NCI-H2081 treated with DMSO at 0.1 percent for 48 hours (cell line): ENCODE measurements at places on chromosomes 6 and 20.

DNA sequence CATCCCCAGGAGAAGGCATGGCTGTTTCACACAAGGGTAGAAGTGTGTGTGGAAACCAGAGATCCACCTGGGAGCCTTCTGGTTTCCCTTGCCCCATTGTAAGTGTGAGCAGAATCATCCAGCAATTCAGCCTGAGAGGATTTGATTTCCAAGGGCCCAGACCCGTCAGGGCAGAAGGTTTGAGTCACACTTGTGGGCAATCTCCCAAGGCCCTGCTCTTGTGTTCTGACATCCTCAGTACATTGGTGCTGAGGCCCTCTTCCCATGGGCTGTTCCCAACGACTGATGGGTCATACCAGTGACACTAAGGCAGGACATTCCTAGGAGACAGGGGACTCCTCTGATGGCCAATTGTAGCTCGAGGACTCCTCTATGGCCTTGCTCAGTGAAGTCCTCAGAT is 58.2 kb upstream of the POLR1H start:
- no peak for DNase-seq

- DNase-seq = no peak
Observed at GRCh38 chr6:147509891-147510290, 1.4 kb downstream of the SAMD5 start.

- no peak for DNase-seq
Observed at GRCh38 chr6:89951574-89952104, 57.4 kb downstream of the GJA10 start.

DNA sequence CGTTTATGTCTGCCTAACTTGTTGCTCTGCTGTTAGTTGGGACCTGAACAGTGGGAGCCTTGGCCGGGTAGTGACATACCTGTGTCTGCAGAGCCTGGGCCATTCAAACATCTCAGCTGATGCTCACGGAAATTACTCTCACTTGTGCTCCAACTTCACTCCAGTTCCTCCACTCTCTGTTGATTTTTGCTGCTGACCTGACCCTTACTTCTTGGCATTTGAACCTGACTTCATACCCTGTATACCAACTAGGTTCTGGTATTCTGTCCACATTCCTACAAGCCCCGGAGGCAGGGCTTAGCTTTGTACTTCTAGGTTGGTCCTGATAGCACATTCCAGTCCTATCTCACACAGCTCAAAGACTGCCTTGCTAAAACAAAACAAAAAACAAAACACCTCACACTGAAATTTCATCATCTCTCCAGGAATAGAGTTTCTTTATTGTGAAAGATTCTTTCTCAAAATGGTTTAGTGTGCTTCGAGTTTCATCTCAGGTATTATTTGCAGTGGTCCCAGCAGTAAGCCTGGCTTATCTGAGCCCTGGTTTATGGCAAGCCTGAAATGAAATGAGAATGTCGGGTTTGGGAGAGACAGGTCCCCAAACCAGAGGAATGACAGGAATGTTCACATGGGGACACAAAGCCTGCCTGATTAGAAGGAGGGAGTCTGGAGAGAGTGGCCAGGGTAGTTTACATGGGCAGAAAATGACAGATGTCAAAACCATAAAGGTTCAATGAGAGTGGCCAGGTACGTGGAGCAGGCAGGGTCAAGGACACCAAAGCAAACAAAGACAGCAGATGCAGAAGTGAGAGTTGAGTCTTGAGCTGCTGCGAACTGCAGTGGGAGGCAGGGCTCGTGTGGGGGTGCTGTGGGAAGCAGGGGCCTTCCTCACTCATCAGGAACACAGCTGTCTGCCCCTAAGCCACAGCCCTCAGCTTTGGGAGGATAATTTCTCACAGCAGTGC is 174.2 kb upstream of the HDAC2 start:
- no peak for DNase-seq

DNA sequence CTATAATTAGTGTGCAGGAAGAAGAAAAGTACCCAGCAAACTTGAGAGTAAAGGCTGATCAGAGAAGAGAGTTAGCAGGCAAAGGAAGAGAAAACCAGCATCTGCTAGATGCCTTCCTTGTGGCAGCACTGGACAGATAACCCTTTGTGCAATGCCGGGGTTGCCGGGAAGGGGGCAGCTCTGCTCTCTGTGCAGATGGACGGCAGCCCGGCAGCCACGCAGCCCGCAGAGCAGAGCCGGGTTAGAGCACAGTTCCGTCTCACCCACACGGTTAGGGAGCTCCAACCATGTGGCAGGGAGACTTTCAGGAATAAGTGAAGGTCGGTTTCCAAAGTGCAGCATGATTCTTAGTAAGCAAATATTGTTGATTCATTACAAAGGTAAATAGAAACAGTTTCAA is 80.0 kb upstream of the RPS6KA2 start:
- DNase-seq = no peak

DNA sequence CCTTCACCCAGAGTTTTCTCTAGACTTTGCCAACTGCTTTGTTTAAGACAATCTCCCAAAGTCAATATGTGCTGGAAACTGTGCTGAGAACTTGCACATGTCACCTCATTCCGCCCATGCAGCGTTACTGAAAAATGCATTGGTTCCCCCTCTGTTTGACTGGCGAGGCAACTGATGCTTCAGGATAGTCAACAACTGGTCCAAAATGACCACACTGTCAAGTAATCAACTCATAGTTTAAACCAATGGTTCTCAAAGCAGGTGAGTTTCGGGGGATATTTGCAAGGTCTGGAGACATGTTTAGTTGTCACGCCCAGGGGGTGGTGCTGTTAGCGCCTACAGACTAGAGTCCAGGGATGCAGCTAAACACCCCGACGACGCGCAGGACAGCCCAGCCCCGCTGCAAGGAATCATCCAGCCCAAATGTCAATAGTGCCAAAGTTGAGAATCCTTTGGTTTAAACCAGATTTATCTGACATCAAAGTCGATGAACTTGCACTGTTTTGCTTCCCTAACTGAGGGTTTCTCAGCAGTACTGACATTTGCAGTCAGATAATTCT is 170.0 kb downstream of the ZNF217 start:
- no peak for DNase-seq

DNA sequence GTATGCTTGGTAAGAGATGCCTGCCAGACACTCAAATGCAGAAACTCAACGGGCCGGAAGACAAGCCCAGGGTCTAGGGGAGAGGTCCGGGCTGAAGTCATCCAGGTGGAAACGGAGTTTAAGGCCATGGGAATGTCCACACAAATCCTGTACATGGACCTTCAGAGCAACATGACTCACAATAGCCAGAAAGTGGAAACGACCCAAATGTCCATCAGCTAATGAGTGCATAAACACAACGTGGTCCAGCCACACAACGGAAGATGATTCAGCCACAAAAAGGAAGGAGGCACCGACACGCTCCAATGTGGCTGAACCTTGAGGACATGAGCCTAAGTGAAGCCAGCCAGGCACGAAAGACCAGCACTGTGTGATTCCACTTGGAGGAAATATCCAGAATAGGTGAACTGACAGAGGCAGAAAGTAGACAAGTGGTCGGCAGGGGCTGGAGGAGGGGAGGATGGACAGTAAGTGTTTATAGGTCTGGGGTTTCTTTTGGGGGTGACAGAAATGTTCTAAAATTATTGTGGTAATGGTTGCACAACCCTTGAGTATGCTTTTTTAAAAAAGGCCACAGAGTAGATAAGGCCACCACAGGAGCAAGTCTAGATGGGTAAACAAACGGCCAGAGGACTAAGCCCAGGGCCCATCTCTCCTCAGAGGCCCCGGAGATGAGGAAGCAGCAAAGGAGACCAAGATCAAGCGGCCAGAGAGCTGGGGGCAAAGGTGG is 105.6 kb downstream of the PREX1 start:
- DNase-seq = no peak

DNA sequence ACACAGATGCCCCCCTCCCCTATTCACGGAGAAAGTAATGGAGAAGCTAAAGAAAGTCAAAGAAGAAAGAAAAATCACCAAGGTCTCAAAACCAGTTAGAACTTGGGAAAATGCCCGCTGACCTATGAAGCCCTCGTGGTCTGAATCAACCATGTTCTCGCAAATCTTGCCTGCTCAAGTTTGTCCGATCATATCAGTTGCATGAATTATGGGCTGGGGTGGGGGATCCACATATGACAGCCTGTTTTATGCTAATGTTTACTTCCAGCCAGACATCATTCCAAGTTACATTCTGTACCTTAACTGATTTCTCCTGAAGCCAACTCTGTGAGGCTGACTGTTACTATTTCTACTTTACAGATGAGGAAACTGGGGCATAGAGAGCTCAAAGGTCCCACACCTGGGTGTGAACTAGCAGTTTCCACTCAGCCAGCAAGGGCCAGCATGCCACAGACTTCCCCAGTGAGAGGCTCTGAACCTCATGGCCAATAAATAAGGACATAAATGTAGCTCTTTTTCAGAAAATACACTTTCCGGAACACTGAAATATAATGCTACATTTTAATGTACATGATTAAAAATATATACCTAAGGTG is 2.1 kb downstream of the RNASET2 start:
- DNase-seq = no peak

- no peak for DNase-seq
Observed at GRCh38 chr6:9057937-9058336, 622.6 kb upstream of the SLC35B3 start.

DNA sequence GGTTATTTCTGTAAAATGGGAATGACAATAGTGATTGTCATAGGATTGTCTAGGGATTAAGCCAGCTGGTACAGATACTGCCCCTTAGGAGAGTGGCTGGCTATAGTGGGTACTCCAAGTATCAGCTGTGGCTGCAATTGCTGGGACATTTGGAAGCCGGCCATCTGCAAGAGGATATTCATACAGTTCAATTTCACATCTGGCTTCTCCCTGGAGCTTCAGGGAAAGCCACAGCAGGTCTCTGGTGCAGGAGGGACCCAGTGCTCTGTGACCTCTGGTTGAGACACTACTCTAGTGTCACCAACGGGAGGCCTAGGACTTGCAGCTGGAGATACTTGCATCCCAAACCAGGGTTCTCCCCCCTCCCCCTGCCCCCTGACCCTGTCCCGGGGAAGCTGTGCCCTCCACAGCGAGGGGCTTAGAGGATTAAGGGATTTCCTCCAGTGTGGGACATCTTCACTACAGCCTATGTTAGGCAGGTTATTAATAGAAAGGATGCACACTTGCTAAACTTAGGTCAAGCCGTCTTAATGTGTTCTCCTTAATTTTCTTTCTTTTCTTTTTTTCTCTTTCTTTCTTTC is 2.7 kb downstream of the SLC2A10 start:
- DNase-seq = no peak

DNA sequence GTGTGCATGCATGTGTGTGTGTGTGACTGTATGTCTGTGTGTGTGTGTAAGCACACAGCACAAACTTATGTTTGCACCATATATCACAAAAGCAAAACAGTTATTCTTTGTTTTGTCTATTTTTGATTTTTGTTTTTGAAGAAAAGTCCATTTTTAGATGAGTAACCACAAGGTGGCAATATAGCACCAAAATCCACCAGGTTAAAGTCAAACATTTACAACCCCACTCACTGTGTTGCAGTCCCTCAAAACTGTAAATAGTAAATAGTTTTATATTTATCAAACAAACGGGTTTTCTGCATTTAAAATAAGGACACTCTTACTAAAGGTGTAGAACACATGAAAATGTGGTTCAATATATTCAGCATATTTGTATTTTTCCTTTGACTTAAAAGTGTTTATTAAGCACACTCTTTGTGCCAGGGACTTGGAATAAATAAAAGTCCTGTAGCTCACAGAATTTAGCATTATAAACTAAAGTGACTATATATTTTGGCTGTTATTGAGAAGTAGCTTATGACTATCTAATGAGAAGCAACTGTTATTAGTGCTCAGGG is 118.5 kb downstream of the GFRAL start:
- DNase-seq = no peak

DNA sequence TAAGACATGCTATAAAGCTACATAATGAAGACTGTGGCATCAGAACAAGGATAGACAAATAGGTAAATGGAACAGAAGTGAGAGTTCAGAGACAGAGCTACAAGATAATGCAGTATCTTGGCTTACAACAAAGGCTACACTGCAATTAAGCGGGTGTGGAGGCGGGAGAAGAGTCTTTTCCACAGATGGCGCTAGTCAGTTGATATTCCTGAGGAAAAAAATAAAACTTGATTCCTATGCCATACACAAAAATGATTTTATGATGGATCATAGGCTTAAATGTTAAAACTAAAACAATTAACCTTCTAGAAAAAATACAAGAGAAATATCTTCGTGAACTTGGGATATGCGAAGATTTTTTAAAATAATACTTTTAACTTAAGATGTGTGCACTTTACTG is 31.0 kb downstream of the RIN2 start:
- no peak for DNase-seq

DNA sequence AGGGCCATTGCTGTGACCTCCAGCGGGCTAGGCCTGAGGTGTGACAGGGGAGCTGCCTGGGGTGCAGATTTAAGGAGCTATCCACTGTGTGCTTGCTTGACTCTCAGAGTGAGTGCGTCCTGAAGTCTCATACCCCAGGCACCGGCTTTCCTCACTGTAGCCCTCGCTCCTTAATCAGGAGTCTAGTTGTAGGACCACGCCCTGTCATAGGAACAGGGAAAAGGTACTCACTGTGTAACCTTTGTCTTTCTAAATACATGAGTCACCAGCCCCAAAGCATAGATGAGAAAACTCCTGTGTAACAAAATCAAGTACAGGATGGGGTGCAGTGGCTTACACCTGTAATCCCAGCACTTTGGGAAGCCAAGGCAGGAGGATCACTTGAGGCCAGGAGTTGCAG is 141.7 kb downstream of the TMEM242 start:
- DNase-seq = no peak

DNA sequence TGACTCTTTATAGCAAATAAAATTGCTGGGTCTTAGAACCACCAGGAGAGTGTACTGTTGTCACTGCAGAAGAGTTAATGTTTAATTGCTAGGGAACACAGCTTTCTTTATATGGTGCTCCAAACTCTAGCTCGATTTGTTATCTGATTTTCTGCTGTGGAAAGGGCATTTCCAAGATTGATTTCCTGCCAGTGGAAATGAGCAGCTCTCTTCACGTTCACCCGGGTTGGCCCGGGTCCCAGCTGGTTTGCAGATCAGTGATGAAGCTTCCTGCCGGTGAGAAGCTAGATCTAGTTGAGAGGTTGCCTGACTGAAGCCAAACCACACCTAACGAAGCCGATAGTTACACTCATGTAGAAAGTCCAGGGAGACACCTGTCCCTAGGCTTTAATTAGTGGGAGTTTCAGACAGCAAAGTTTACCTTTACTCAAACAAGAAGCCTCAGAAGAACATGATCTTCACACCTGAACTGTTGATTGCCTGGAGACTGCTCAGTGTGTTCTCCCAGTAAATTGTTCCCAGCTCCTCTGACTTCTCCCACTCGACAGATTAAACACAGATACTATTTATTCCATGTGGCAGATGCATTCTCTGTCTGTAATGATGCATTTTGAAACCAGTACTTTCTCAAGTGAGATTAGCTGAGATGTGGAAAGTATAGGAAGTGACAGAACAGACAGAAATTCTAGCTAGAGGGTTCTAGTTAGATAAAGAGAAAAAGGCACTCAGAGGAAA is 27.8 kb downstream of the PAQR8 start:
- peak; percentile 9 for DNase-seq

DNA sequence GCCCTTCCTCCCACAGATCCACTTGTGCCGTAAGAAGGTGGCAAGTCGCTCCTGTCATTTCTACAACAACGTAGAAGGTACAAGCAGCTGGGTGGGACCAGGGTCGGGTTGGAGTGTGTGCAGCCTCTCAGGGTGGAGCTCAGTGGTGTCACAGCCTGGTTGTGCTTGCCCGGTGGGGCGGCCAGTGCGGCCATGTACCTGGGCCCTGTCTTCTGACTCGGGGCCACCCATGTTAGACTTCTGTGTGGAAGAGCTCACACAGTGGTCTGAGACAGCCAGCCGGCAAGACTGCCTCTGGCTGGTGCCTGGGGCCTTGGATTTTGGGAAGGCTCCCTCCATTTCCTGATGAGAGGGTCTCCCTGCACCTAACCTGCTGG is 4.7 kb downstream of the RTEL1 start:
- DNase-seq = no peak
